Activated CD8-positive, alpha-beta memory T cell treated with anti-CD3 and anti-CD28 coated beads for 4 hours (primary cell): ENCODE measurements at places on chromosomes 4 and X.

DNA sequence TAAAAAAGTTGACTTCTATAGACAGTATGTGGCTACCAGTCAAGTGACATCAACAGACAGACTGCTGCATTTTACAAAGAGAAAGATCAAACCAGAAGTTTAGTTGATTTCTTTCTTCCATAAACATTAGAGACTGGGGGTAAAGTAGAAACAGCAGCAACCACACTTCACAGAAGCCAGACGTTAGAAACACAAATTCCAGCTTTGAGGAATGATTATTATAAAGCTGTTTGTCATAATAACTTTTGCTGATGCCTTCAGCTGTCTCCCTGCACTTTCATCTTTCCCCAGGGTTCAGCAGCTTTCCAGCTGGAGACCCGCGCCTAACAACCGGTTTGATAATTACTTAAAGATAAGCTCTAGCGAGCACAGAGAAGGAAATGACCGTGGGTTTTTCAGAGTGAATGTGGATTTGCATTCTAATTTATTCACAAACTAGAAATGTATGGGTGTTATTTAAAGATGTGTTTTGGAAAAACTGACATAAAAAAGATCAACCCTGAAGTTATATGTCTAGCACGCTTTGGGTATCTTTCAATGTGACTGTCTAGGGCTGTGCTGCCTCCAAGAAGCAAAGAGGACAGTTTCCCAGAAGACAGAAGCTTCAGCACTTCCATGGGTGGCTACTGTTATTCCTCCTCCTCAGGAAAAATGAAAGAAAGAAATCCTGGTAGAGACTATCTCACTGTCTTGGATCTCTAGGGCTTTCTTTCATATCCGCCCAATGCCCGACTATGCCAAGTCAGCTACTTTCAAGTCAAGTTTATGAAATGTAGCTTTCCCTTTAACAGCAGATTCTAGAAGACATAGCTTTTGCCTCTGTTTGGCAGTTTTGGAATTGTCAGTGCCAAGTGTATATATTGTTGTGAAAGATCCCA, 15.0 kb upstream of the ENAM start:
- DNase-seq: no peak

- no peak for DNase-seq
Observed at GRCh38 chrX:40420899-40421729, 159.7 kb upstream of the ATP6AP2 start.

GRCh38 chrX:42739741-42740140, 38.2 kb downstream of the PPP1R2C start:
- DNase-seq: no peak

- peak; percentile 32 for DNase-seq
Observed at GRCh38 chrX:118839334-118839958, 15.8 kb downstream of the ZCCHC12 start.

DNA sequence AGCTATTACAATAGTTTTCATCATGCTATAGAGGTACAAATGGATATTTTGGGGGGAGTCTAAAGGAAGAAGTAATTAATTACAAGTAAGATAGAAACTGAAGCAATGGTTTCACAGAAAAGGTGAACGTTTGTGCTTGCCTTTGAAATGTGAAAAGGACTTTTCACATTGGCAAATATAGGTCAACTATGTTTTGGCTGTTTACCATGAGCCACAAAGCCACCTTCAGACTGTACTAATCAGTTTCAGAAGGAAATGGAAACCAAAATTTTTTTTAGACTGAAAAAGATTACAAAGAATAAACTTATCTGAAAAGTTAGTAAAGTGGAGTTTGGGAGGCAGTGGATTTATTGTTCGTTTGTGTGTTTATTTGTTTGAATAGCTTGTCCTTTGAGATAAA, 32.1 kb downstream of the SYTL5 start:
- DNase-seq: no peak

DNA sequence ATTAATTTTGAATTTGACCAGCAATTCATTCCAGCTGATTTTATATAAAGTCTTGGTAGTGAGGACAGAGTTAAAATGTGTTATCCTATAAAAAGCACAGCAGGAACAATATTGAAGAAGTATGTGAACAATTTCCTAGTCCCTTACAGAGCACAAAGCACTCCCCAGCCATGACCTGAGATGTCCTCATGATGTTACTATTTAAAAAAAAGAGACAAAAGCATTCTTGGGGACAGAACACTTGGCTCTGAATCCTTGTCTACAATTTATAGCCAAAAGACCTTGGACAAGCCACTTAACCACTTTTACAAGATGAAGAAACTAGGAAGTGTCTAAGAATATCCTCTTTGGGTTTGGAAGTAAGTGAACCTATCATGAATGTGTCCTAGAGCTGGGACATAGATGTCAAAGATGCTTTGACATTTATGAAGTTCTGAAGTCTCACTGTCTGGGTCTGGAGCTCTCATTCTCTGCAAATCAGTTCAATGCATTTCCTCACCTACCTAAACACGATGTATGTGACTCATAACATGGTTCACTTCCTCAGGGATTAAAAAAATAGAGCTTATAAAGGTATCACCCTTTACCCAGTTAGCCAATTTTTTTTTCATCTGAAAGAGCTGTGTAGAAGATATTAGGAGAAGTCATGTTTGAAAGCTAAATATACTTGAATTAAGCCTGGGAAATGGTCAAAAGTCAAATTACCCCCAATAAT, 61.4 kb downstream of the IGFBP7 start:
- no peak for DNase-seq

- DNase-seq: no peak
Observed at GRCh38 chr4:154998284-154998683, 210.2 kb upstream of the NPY2R start.

- no peak for DNase-seq
Observed at GRCh38 chrX:137166591-137166990, 132.8 kb upstream of the GPR101 start.

- DNase-seq: no peak
Observed at GRCh38 chrX:10110316-10110935, 46.3 kb upstream of the CLCN4 start.

- no peak for DNase-seq
Observed at GRCh38 chrX:107744868-107745267, 30.7 kb downstream of the TSC22D3 start.

DNA sequence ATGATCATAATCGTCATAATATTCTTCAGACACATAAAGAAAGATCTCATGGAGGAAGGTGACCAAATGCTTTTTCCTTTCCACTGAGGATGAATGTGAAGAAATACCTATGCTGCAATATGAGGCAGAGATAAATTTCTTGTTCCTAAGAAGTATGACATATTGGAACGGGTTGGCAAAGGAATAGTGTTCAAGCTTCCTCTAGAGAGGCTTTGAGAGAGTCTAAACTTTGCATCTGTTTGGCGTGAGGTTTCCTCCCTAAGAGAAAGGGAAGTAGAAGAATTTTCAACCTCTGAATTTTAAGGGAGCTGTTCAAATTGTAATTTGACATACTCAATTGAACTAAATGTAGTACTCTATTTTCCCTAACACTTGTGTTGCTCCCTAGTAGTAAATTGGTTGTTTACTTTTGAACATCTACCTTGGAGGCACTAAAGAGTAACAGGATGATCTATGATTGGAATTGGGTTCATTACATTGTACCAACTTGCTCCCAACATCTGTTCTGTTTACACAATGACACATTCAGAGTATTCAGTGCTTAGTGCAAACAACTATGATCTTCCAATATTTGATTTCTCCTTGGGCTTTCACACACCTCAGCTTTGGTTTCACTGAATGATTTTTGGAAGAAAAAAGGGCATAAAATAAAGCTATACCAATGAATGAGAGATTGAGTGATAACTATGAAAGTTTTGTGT, 122.0 kb downstream of the CORIN start:
- DNase-seq: no peak
